SK-MEL-5 (cell line): ENCODE measurements at places on chromosomes 1 and 21.

DNA sequence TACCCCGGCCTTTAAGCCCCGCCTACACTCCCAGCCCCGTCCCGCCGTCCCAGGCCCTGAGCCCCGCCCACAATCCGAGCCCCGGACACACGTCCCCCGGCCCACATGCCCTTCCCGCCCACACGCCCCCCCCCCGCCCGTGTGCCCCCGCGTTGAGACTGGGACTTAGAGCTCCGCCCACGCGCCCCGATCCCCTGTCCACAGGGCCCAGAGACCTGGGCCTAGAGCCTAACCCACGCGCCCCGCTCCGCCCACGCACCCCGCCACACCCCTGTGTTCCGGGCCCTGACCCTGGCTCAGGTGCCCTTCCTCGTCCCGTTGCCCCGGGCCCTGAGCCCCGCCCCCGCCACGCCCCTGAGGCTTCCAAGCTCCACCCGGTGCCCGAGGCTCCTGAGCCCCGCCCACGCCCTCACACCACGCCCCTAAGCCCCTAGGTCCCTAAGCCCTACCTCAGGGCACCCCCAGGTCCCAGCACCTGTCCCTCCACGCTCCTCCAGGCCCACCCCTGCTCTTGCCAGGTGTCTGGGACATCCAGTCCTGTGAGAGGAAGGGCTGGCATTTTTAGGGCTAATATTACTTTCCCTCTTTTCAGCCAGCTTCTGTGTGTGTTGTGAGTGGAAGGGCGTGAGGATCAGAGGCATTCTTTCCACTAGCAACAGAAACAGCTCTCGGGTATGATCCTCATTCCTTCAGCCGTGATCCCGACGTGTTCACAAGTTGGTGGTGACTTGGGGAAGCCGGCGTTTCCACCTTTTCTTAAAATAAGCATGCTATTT is 552 bp upstream of the GPR157 start:
- peak; percentile 81 for DNase-seq

- no peak for DNase-seq
Observed at GRCh38 chr1:206004826-206005225, 1.6 kb upstream of the RAB7B start.

DNA sequence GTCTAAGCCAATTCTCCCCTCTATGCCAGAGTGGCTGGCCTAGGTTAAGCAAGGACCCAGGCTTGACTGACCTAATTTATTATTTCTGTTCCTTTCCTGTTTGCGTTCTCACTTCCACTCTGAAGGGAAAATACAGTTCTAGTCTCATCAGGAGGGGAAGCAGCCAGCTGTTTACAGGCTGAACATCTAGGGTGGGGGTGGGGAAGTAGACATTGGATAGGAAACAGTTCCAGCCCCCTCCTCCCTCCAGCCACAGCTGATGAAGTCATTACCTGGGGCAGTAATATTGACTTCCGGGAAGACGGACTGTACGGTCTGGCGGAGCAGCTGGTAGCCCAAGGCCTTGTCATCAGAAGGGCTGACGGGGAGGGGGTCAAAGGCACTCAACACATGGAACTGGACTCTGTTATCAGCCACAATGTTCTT is 17.6 kb downstream of the PM20D1 start:
- DNase-seq, result no peak

DNA sequence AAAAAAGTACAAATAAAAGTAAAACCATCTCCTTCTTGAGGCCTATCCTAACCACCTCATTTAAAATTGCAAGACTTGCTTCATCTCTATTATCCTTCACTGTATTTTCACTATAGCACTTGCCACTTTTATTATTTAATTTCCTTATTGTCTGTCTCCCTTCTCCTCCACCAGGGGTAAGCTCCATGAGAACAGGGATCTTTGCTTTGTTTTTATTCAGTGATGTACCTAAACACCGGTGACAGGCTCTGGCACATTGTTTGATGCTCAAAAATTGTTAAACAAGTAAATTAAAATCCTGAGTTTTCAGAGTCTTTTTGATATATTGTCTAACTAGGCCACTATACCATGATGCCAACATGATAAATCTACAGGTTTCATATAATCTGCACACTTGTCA is 17.2 kb upstream of the SPEN start:
- no peak for DNase-seq

DNA sequence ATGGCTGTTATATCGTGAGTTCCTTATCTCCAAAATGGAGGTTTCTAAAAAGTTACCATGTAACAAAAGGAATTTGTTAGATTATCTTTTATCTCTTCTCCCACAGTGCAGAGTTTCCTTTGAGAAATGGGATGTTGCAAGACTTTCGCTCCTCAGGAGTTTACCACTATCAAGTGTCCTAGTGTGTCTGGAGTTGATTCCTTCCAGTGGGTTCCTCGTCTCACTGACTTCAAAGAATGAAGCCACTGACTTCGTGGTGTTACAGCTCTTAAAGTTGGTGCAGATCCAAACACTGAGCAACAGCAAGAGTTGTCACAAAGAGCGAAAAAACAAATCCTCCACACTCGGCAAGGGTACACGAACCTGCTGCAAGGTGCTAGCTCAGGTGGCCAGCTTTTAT is 37.0 kb downstream of the SPAG17 start:
- no peak for DNase-seq

GRCh38 chr1:164716992-164717703 is 158.2 kb downstream of the PBX1 start:
- no peak for DNase-seq

GRCh38 chr1:66258404-66259105 is 275.4 kb upstream of the SGIP1 start:
- DNase-seq, result peak; percentile 96

- DNase-seq, result peak; percentile 42
Observed at GRCh38 chr1:197675583-197676208, 99.6 kb downstream of the DENND1B start.
